ENCODE measurements at places on chromosomes 3 and 15.

- DNase-seq = no peak
Measured at GRCh38 chr3:143677430-143677829, 170.8 kb downstream of the SLC9A9 start.

DNA sequence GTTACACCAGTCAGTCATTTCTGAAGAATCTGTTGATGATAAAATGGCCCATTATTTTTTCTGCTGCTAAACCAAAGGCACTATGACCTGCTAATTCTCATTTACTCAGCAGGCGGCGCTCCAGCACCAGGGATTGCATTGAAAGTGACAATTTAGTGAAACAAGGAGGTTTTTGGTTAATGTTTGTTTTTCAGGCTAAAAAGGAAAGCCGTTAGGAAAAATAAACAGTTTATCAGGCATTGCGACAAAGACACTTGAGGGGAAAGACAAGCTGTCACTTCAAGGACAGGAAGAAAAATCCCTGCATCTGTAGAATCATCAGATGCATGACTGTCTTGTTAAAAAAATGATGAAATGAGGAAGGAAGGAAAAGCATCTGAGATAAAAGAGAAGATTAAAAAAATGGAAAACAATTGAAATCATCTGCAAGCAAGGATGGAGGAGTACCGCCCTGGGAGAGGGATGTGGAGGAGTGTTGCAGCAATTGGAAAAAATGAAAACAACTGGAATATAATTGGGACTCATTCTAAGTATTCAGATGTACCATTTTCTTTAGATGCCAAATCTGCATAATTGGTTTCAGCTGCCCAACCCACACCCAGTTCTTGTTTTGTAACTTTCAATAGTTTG lies 54.0 kb downstream of the NR1D2 start:
- DNase-seq = peak; percentile 43

- peak; percentile 98 for DNase-seq
Measured at GRCh38 chr15:63332367-63333124, 49.1 kb downstream of the CA12 start.

DNA sequence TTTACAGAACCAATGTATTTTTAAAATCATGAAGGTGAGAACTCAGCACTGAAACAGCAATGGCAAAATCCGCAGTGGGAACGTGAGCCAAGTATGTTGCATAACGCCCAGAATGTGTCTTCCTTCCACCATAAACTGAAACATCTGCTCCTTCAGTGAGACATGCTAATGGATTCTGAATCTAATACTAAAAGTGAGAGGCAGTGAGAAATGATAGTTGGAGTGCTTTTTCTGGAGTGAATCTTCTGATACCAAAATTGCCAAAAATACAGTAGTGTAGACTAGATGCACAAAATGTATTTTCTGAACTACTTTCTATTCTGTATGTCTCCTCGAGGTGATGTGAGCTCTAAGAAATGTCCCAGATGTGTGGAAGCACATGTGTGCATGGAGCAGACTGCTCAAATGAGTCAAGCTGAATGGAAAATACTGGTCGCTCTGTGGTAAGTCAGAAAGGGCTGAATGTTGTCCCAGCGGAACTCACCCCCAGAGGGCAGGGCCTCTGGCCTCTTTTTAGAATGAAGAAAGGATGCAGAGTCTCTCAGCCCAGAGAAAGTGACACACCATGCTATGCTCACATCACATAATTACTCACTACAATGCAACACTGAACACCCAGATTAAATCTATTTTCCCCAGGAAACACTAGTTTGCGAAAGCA lies 73.0 kb downstream of the ATP10A start:
- DNase-seq = no peak

- no peak for DNase-seq
Measured at GRCh38 chr15:77097921-77098320, 27.0 kb upstream of the TSPAN3 start.

GRCh38 chr3:45968706-45969105 lies 25.4 kb downstream of the CXCR6 start:
- peak; percentile 38 for DNase-seq

- DNase-seq = peak; percentile 64
Measured at GRCh38 chr3:136862617-136863322, 762 bp downstream of the NCK1 start.

DNA sequence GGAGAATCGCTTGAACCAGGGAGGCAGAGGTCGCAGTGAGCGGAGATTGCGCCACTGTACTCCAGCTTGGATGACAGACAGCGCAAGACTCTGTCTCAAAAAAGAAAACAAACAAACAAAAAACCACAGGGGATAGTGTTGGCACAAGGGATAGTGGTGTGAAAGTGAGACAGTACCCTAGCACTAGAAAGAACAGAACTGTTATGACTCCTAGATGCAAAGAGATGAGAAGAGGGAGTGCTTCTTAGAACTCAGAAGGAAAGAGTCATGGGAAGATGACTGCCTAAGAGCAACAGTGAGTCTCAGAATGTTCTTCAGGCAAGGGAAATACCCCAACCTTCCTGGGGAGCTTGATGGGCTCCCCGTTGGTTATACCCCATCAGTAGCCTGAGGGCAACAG lies 17.8 kb upstream of the ZNF770 start:
- DNase-seq = no peak
